Stimulated activated CD4-positive, alpha-beta T cell treated with anti-CD3 and anti-CD28 coated beads, Interleukin-4, amount 100 ng/mL, for 48 hours (primary cell): ENCODE measurements at places on chromosomes 2 and 18.

GRCh38 chr2:145290986-145291385 lies 771.1 kb upstream of the ZEB2 start:
- DNase-seq: no peak

DNA sequence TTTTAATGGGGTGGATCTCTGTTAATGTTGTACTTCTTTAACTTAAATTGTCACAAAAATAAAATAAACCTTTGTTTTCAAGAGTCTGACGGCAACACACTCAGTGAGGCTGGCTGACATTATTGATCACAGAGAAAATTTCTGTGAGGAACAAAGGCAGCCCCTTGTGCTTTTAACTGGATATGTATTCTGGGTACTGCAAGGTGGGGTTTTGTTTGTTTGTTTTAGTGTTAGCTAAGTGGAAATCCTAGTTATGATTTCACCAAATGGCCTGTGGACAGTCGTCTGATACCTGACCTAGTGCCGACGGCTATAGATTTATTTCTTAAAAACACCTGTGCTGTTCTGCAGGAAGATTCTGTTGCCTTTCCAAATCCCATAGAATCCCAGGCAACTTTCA lies 1329.5 kb upstream of the ZEB2 start:
- no peak for DNase-seq

GRCh38 chr2:118221536-118222272 lies 133.4 kb downstream of the INSIG2 start:
- no peak for DNase-seq

DNA sequence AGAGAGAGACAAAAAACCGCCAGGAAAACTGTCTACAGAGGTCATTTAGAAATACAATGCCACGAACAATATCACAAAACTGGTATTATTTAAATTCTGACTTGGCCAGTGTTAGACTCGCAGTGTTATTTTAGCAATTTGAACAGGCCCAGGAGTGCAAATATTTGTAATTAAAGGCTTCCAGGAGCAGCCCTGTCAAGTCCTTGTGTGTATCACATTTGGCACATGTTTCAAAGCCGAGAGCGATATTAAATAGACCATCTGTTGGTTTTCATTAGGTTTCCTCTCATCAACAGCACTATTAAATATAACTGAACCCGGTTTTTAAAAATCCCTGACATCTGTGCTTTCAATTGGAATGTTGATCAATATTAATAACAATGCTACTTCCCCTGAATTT lies 656.9 kb downstream of the TSN start:
- no peak for DNase-seq

GRCh38 chr2:19882286-19882685 lies 19.5 kb downstream of the TTC32 start:
- DNase-seq: no peak

GRCh38 chr2:58762176-58762781 lies 521.2 kb upstream of the FANCL start:
- peak; percentile 4 for DNase-seq

DNA sequence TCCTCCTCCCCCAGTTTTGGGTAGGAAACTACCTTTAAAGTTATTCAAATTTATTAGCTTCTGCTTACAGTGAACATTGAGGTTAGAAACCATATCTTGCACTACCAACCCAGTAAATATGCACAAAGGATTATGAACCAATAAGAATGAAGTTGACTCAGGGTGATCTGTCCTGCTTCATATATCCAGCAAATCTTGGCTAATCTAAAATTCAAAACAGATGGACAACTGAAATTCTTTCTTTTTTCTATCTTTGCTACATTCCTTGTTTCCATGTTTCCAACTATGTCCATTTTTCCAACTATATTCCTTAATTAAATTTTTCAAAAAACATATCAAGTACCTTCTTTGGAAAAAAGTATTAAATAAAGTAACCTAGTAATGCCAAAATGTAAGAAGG lies 149.3 kb downstream of the FAM124B start:
- no peak for DNase-seq

GRCh38 chr2:88181511-88181910 lies 11.4 kb downstream of the THNSL2 start:
- DNase-seq: no peak

DNA sequence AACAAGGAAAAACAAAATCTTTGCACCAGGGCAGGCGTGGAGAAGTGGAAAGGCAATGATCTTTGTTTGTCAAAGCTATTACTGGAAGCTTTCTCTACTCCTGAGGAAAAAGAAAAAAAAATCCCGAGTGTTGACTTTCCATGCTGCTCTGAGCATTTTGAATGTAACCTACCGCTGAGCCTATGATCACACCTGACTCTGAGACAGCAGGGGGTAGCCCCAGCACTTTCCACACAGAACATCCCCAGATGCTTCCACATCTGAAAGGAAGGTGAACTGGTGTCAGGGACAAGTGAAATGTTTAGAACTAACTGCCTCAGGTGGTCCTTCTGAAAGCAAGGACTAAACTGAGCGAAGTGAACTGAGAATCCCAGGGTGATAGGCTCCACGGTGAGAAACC lies 1315.1 kb upstream of the DDX18 start:
- DNase-seq: no peak

DNA sequence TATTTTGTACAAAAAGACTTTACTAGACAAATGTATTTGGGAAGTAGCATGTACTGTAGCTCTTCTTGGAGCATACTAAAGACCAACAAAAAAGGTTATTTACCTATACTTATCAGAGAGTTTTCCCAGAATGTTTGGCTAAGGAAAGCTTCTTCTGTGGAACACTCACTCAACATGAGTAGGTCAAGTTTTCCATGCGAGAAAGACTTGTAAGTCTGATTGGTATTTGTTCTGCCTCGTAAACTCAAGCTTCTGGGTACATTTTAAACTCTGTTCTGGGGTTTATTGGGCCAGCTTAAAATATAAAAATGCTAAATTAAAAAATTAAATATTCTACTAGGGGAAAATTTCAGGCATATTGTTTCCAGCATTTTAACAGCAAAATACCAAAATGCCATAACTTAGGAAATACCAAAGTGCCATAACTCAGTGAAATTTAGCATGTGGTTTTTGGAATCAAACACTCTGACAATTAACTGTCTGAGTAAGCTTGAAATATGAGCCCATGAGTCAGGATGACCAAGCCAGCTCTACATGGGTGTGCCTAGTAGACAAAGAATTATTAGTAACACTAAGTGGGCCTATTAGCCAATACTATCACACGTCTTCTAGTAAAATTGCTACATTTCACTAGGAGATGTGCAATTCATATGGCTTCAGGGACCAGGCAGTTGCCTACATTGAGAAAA lies 47.3 kb upstream of the SERPINE2 start:
- no peak for DNase-seq

DNA sequence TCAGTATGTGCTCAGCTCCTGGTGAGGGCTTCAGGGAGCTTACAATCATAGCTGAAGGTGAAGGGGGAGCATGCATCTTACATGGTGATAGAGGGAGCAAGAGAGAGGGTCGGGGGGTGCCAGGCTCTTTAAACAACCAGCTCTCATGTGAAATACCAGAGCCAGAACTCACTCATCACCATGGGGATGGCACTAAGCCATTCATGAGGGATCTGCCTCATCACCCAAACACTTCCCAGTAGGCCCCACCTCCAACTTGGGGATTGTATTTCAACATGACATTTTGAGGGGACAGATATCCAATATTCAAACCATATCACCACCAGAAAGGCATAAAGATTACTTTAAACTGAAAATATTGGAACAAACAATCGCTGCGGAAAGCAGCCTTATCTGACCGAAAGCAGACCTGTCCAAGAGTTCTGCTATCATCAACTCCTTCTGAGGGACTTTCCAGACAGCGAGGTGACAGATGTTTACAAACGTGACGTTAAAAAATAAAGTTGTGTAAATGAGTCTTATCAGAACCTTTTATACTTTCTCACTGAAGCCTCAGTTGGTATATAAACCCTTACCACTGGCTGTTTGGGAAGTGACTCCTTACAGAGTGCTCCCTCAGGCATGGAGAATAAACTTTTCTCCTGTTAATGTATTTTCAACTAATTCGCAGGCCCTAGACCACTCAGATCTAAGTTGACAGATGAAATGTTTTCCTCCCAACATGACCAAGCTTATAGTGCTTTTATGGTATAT lies 35.5 kb upstream of the PTH2R start:
- no peak for DNase-seq

GRCh38 chr2:203763241-203763937 lies 57.0 kb downstream of the CD28 start:
- DNase-seq: no peak

- DNase-seq: no peak
Measured at GRCh38 chr2:47811668-47812067, 28.7 kb downstream of the MSH6 start.

- no peak for DNase-seq
Measured at GRCh38 chr18:12659904-12660605, 2.1 kb upstream of the SPIRE1 start.

- no peak for DNase-seq
Measured at GRCh38 chr2:26068602-26069298, 34.9 kb downstream of the RAB10 start.

- no peak for DNase-seq
Measured at GRCh38 chr2:70123051-70123828, 36.0 kb downstream of the PCBP1 start.

DNA sequence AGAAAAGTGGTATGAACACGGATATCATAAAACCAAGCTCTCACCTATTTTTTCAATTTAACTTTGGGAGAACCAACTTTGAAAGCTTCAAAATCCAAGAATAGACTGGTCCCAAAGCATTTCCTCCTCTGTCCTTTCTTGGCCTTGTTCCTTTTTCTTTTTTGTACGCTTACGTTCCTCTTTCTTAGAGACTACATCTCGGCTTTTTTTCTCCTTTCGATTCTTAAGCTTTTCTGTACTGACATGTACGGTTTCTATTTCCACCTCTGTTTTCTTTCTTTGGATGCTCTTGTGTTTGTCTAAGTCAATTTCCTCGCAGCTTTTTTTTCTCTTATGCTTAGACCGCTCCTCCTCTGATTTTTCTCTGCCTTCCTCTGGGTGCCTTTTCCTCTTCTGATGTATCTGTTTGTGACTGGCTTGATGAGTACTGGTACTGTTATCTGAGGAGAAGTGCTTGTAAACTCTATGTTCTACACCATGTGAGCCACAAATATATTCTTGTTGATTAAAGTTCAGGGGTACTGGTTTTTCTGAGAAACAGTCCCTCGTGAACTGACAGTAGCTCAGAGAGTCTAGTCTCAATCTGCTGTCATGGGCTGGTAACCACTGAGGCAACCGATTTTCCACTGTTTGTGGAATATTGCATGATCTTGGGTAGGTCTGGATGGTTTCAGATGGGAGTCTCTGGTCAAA lies 11.5 kb upstream of the RNU2-63P start:
- DNase-seq: no peak

- DNase-seq: no peak
Measured at GRCh38 chr2:31328026-31328425, 86.5 kb downstream of the XDH start.

- no peak for DNase-seq
Measured at GRCh38 chr18:73986711-73987110, 160.9 kb downstream of the FBXO15 start.

DNA sequence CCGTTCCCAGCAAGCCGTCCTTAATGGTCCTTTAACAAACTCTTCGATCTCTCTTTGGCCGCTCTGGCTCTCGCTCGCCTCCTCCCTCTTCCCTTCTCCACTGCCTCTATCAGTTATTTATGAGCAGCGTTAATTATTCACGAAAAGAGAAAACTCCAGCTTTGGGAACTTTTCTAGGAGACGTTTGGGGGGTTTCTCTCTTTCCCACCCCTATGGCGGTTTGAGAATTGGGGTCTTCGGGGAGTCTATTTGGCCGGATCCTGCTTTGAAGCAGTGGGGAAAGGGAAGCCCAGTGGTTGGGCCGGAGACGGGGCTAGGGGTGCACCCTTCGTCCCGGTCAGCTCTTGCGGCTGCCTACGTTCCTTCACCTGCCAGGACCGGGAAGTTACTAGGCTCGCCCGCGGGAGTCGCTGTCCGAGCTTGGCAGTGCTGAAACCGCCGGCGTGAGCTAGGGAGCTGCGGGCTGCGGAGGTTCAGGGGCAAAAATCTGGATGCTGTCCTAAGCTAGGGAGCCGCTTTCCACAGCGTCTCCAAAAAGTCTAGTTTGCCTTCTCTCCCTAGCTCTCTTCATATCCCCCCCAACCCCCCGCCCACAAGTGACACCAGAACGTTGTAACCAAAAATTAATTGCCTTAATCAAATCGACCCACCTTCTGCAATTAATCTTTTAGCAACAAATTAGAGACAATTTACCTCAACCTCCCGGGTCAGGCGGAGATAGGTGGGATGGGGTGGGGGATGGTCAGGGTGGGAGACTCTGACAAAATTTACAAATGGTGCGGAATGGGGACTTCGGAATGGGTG lies 8.9 kb upstream of the SKOR2 start:
- DNase-seq: peak; percentile 33

DNA sequence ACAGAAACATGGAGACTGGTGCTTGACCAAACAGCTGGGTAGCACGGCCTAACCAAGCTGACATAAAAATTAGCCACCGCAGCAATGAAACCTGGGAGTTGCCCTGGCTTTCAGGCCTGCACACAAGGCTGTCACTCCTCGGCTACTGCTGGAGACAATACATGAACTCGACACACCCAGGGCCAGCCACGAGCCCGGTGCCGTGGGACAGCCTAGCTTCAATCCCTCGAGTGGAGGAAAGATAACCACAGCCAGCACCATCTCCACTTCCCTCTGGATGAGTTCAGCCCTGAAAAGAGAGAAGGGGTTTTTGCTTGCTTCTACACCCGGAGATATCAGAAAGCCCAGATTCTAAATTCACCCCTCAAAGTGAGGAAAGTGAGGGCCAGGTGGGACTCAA lies 78.0 kb downstream of the BCL2L11 start:
- DNase-seq: no peak

- peak; percentile 12 for DNase-seq
Measured at GRCh38 chr2:196783431-196784094, 15.9 kb downstream of the GTF3C3 start.

GRCh38 chr2:224162122-224162521 lies 123.0 kb upstream of the SERPINE2 start:
- DNase-seq: no peak

- DNase-seq: no peak
Measured at GRCh38 chr18:57242285-57242684, 95.4 kb downstream of the BOD1L2 start.

GRCh38 chr2:72012886-72013574 lies 134.6 kb downstream of the CYP26B1 start:
- DNase-seq: no peak

DNA sequence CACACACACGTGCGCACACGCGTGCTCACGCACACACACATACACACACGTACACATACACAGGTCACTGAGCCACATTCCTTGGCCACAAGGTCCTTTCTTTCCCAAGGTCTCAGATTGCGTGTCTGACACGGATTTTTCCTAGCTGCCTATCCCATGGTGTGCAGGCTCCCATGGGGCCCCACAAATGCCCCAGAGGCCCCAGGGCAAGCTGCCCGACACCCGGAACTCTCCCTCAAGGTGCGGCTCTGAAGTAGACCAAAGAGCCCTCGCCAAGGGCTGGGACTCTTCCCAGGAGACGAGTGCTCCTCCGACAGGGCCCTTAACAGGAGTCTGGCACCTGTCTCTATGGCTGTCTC lies 46.7 kb downstream of the SDC1 start:
- no peak for DNase-seq

GRCh38 chr2:207284556-207285472 lies 119.1 kb upstream of the KLF7 start:
- no peak for DNase-seq
